Testis (tissue), 5 donors: ENCODE measurements at places on chromosomes 3 and 15. TPM values are rescaled to one million over a fixed set of nuclear protein-coding genes. Genes with fewer than 3 reads are reported as not detected.

The FOXB1 gene
- 0.56 TPM for total RNA-seq

The HCN4 gene
- 12.6 TPM for total RNA-seq

The KCNMB3 gene
- 7.4 TPM for total RNA-seq

GRCh38 chr3:32106132-32106928 is at the start of gene GPD1L:
Gene GPD1L (plus strand): TSS chr3:32106620. CDS start chr3:32106712, 92 bp downstream.
- peak; percentile 95 for DNase-seq

DNA sequence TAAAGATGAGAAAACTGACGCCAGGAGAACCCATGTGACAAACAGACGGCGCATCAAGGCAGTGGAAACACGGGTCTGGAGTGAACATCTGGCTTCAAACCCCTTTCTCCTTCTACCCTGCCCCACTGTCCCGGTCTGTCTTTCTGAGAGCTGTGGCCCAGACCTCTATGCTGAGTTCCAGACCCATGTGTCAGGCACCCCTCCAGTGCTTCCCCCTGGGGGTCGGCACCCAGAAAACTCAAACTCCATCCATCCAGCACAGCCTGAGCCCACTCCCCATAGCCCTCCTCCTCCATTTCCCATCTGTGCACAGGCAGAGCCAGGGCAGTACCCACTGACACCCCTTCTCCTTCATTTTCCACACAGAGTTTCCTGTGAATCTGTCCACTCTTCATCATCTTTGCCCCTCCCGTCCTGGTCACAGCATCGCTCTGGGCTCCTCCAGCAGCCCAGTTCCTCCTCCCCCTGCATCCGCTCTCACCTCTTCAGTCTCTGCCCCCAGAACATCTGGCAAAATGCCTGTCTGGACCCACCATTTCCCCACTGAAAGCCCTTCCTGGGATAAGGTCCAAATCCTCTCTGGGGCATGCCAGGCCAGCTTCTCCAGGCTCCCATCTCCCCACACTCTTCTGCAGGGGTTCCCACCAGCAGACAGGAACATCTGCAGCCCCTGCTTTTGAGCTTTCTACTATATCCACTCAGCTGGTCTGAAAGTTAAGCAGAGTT is 2.9 kb downstream of the FAM240A start:
- DNase-seq, result no peak

DNA sequence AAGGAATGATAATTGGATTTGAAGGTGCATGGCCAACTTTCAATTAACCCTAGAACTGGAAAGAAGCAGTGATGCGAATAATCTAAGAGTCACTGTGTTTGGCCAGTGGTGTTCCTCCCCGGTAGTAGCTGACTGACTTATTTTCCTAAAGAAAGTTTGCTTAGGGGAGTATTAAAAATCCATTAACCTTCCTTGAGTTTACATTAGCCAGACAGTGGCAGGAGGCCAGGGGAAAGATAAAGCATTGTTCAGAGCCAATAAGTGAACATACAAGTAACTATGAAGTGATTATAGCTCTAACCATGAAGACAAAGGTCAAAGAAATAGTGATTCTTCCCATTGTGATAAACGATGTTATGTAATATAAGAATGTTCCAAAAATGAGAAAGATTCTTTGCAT is 8.9 kb upstream of the TMEM202 start:
- no peak for DNase-seq

- no peak for DNase-seq
Observed at GRCh38 chr3:139304383-139304782, 39.4 kb upstream of the MRPS22 start.

DNA sequence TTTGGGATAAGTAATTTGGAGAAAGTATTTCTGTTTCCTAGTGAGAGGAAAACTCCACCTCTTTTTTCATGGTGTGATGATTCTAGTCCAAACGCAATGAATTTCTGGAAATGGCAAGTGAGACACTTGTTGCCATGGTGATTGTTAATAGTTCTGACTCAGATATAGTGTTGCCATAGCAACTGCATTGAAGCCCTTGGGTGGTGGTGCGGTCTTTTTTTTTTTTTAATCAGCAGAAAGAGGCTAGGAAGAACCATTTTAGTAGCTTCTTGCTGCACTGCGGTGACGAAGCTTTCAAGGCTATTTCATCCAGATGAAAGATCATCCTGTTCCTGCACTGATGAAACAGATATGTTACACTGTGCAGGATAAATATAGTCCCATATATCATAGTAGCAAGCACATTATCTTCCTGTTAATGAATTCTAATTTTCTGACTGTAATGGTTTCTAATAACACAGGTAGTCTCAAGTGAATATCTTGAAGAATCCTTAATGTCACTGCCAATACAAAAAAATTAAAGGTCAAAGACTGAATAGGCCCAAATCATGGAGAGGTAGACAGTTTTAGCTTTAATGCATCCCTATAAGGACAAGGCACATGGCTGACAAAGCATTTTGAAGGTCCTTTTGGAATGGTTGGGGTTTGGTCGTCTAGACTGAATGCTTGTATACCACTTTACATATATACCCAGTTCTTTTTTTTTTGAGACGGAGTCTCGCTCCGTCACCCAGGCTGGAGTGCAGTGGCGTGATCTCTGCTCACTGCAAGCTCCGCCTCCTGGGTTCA is 125.1 kb upstream of the ZBTB20 start:
- DNase-seq, result no peak

GRCh38 chr3:131912255-131912654 is 122.6 kb downstream of the CPNE4 start:
- no peak for DNase-seq

DNA sequence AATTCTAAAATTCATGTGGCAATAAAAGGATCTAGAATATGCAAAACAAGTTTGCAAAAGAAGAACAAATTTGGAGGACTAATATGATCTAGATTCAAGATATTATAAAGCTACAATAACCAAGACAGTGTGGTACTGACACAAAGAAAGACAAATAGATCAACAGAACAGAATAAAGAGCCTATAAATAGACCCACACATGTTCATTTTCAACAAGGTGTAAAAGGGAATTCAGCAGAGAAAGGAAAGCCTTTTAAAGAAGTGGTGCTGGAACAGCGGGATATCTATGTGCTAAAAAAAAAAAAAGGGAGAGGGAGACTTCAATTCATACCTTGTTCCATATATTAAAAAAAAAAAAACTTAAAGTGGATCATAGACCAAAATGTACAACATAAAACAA is 149.0 kb downstream of the WDR76 start:
- DNase-seq, result no peak

GRCh38 chr3:95588473-95588872 is 1225.9 kb upstream of the EPHA6 start:
- no peak for DNase-seq

- no peak for DNase-seq
Observed at GRCh38 chr15:25070353-25070963, 115.7 kb downstream of the SNRPN start.

DNA sequence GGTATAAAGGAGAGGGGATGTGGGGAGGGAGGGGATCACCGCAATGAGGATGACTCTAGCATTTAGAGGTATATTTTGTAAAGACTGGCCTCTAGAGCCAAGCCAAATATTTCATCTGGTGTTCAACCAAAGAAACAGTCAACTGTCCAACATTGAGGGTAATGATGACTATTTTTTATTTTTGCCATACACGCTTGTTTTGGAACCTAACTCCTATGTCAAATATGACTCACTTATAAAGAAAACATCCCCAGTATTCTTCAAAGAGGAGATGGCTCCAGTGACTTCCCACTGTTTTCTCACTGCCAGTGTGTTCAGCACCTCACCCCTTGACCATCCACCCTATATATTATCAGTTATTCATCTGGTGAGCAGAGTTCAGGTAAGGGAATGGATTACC is 77.3 kb downstream of the WNT5A start:
- no peak for DNase-seq
